Stimulated activated CD8-positive, alpha-beta memory T cell treated with anti-CD3 and anti-CD28 coated beads, Interleukin-7, amount 100 ng/mL, for 24 hours (primary cell): ENCODE measurements at places on chromosomes 16 and 17.

DNA sequence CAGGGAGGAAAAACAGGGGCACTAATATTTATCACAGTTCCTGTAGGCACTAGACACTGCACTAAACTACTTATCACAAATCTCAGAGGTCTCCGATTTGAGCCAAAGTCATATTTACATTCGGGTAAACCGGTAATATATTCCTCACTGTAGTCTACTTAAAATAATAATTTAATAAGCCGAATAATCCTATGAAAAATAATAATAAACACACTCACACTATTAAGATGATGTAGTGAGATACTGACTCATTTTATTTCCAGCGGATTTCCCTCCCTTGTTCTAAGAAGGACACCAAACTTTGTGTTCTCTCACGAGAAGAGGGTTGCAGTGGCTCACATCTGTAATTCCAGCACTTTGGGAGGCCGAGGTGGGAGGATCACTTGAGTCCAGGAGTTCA, 36.6 kb upstream of the TNRC6A start:
- no peak for DNase-seq

- no peak for DNase-seq
Observed at GRCh38 chr17:68184141-68184571, 63.7 kb upstream of the AMZ2 start.

DNA sequence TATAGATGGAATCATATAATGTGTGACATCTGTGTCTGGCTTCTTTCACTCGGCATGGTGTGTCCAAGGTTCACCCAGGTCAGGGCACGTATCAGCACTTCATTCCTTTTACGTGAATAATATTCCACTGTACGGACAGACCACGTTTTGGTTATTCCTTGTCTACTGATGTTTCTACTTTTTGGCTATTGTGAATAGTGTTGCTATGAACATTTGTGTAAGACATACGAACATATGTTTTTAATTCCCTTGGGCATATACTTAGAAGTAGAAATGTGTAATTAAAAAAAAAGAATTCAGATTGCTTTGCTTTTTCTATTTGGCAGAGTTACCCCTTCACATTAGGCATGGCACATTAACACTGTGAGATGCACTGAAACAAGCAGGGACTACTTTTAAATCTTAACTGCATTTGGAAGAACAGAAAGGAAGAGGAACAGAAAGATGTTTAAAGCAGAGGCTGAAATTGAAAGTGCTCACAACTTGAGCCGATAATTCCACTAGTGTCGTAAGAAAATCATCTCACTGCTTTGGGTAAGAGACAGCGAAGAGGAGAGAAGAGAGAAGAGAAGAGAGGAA, 105.3 kb downstream of the VPS53 start:
- no peak for DNase-seq

DNA sequence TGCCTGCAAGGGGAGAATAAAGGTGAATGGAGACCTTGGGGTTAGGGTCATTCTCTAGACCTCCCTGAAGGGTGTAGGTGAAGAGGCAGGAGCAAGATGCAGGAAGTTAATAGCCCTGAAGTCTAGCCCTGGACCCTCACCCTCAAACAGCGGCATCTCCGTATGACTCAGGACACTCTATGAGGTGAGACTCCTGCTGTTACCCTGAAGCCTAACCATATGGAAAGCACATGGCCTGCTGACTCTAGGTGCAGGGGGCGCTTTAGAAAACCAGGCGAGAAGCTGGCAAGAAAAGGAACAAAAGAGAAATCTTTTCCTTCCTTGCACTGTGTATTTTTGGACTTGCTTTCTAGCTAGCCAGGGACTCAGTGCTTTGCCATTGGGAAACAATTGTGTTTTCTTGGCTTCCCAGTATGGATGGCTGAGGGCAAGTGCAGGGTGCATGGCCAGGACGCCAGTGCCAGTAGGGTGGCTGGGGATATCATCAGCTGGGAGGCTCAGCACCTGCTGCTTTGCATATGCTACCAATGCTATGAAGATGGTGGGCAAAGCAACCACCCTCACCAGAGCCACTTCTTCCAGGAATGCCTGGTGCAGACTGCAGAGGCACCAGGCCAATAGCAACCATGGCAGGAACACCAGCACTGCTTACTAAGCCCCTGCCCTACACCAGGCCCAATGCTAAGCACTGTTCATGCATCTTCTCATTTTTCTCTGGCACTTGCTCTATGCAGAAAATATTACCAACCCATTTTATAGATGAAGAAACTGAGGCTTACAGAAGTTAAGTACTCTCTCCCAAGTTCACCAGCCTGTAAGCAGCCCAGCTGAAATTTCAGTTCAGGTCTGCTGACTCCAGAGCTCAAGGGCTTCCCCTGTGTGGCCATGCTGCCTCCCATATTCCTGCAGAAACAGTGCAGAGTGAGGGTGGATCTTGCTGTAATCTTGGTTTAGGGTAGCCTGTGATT, 425.1 kb downstream of the SLC39A11 start:
- DNase-seq: no peak

DNA sequence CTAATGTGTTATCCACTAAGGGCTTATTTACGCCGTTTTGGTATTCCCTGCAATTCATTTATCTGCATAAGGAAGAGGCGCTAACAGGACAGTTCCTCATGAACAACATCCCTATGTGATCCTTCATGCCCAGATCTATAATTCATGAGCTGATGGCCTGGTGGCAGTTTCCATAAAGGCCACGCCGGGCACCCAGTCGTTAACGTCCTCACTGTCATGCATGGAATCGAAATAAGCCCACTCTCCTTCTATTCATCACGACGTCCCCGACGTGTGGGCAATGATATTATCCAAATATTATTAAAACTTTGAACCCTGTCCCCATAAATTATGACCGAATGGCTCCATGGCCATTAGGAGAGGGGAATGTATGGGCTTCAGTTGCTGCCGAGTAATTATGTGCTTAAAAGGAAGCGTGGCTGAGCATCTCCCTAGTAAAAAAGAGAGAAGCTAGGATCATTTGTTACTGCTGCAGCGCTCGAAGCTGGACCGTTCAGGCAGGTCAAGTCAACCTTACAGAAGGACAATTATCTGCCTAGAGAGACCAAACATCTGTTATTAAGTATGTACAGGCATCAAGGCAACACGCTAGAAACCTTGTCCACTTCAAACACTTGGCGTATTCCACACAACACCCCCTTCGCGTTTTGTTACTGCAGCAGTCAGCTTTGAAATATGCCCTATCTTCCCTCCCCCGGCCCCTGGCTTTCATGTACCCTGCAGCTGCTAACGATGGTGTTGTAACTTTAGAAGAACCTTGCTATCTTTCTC, 94.0 kb upstream of the SALL1 start:
- DNase-seq: no peak

DNA sequence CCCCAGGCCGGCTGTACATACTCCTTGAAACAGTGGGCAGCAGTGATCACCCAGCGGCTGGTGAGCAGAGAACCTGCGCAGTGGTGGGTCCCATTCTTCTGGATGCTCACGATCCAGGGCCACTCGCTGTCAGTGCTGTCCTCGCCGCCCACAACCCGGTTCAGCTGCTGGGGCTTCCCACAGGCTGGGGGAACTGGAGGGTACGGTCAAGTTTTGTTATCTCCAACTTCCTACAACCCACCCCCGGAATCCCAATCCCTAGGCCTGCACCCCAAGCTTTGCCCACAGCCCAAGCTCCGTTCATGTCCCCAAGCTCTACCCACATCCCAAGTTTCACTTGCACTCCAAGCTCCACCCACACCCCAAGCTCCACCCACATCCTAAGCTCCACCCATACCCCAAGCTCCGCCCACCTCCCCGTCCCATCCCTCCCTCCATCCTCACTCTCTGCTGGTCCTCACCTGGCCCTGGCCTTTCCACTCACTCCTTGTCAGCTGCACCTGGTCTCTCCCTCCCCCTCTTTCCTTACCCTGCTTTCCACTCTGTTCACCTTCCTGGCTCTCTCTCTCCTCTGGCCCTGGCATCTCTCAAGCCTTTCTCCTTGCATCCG, 1.8 kb downstream of the PRSS22 start:
- no peak for DNase-seq

- no peak for DNase-seq
Observed at GRCh38 chr16:31428279-31428597, at the start of gene COX6A2. Gene COX6A2, minus strand, starts transcription at chr16:31428360. Its CDS starts 35 bp downstream, at chr16:31428325.

DNA sequence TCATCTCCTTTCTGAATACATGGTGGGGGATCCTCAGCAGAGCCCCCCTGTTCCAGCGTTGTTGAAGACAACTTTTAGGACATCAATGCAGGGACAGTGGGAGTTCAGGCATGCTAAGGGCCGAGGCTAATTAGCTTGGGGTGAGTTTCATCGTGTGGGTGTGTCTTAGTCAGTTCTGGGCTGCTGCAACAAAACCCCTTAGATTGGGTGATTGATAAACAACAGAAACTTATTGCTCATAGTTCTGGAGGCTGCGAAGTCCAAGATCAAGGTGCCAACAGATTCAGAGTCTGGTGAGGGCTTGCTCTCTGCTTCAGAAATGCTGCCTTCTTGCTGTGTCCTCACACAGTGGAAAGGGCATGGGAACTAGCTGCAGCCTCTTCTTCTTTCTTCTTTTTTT, 214.0 kb downstream of the NTN1 start:
- DNase-seq: no peak

- no peak for DNase-seq
Observed at GRCh38 chr16:50193594-50193993, 40.5 kb downstream of the TENT4B start.

DNA sequence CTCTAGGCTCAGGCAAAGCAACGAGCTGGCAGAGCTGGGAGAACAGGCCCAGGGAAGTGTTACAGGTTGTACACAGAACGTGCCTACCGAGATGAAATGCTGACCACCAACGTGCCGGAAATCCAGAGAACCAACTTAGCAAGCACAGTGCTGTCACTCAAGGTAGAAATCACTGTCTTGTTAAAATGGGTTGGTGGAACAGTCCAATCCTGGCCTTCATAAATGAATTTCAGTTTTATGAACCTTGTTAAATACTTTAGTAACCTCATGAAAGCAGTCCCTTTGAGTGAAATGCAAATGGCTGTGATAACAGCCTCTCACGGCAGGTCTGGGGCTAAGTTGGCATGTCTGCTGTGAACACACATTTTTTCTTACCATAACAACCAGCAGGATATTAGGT, 29.0 kb downstream of the ETV4 start:
- no peak for DNase-seq

DNA sequence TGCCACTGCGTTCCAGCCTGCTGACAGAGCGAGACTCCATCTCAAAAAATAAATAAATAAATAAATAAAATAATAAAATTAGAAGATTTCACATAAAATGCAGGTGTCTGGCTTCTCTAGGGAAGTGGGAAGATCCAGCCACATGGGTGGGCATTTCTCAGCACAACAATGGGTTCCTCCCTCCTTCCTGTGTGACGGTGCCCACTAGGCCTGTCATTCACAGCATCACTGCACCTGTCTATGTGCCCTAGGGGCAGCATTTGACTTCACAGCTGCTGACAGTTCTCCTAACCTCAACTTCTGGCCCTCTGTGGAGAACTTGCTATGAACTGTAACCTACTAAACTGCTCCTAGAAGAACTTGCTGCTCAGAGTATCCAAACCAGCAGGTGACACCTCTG, 3.0 kb downstream of the ABHD15 start:
- no peak for DNase-seq

- no peak for DNase-seq
Observed at GRCh38 chr16:11056993-11057649, 112.8 kb downstream of the CLEC16A start.
